SW480 (cell line): ENCODE measurements at places on chromosomes 16 and 17.

DNA sequence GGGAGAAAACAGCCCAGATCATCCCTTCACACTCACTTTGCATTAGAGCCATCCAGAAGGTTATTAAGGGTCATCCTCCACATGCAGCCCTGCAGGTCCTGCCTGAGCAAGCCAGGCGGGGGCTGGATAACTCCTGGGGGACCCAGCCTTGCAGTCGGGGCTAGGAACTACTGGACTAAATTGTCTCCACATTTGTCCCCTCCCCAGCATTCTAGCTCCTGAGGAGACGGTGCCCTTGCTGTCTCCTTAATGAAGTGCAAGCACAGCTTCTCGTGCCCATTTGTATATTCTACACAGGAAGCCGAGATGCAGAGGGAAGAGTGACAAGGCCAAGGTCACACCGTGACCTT lies 185.2 kb downstream of the C16orf95 start:
- DNase-seq = no peak

DNA sequence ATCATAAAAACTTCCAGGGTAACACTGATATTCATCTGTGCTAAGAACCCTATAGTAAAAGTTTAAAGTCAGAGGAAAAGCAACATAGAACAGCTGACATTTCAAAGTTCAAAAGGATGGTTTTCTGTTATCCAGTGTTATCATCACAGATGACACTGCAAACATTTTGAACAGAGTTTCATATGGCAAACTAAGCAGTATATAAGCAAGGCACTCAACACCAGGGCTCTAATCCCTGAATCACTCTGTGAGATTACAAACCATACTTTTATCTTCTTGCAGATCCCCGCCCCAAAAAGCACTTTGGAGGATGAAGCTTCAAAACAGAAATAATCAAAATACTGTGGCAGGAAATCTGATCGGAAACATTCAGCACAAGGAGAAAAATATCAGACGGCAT lies 508.2 kb upstream of the KIF2B start:
- DNase-seq = no peak

GRCh38 chr17:49518346-49519078 lies 23.4 kb downstream of the NGFR start:
- no peak for DNase-seq

- no peak for DNase-seq
Measured at GRCh38 chr17:48816438-48816773, 623 bp downstream of the TTLL6 start.
